ENCODE measurements at places on chromosomes 3 and 15. TPM values are rescaled to one million over a fixed set of nuclear protein-coding genes. Genes with fewer than 3 reads are reported as not detected.

GRCh38 chr15:39629906-39630305 lies 49.0 kb downstream of the THBS1 start:
- no peak for DNase-seq

- DNase-seq = no peak
These were observed 228.8 kb upstream of the BHLHE40 start for GRCh38 chr3:4750306-4750968.

The DAPK2 gene
- total RNA-seq = 6.1 TPM

- no peak for DNase-seq
These were observed 35.0 kb downstream of the ATP2B2 start for GRCh38 chr3:10470120-10471053.

DNA sequence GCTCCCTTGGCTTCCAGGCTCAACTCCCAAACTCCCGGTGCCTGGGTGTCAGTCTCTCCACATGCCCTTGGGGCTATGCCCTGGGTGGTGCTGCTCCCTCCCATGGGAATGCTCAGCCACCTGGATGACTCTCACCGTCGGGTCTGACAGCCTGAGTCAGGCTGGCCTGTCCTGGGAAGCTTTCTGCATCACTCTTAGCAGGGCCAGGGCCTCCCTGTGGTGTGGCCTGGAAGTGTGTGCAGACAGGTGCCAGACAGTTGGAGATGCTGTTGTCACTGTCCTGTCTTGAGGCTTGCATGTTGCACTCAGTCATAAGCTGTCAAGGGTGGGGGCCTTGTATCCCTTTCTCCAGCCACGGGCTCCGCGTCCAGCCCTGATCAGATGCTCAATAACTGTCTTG lies 71.7 kb downstream of the GABRG3 start:
- DNase-seq = no peak

GRCh38 chr3:82413171-82413570 lies 651.7 kb upstream of the GBE1 start:
- no peak for DNase-seq

DNA sequence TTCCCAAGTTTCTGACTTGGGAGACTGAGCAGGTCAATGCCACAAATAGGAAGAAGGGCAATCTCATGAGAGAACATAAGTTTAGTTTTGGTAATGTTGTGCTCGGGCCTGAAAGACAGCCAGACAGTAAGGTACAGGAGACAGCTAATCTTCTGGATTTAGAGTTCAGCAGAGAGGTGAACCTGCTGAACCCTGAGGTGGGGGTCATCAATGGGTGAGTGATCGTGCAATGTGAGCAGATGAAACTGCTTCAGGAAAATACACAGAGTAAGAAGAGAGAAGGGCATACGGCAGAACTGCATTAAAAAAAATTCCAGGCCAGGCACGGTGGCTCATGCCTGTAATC lies 23.3 kb downstream of the RUBCN start:
- DNase-seq = no peak

The GCSAM gene
- 0.49 TPM for total RNA-seq
